Fibroblast of villous mesenchyme (primary cell): ENCODE measurements at places on chromosomes 1 and 21.
A peak's percentile ranks its signal among the peaks of the same experiment; 100 is the strongest.

- no peak for DNase-seq
Observed at GRCh38 chr1:232748910-232749368, 56.3 kb upstream of the MAP10 start.

GRCh38 chr1:24294716-24295371 is 24.3 kb upstream of the GRHL3 start:
- peak; percentile 98 for DNase-seq

GRCh38 chr1:106568201-106568974 is 488.1 kb upstream of the PRMT6 start:
- DNase-seq = no peak

DNA sequence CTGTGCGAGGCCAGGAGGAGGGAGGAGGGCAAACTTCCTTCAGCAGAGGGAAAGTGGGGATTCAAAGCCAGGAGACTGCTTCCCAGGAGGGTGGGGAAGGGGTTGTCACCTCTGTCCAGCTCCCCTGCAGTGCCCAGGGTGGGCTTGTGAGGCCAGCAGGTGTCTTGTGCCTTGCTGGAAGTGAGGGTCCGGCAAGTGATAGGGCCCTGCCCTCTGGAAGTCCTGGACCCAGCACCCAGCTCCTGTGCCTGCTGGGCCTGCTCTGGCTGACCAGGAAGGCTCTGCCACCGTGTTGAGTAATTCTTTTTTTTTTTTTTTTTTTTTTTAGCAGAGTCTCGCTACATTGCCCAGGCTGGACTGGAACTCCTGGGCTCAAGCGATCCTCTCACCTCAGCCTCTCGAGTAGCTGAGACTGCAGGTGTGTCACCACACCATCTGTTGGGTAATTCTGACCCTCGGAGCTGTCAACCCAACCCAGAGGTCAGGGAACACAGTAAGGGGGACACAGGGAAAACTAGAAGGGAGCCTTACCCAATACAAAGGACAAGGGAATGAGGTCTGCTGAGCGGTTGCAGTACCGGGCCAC is 1.0 kb downstream of the BEST4 start:
- DNase-seq = no peak

DNA sequence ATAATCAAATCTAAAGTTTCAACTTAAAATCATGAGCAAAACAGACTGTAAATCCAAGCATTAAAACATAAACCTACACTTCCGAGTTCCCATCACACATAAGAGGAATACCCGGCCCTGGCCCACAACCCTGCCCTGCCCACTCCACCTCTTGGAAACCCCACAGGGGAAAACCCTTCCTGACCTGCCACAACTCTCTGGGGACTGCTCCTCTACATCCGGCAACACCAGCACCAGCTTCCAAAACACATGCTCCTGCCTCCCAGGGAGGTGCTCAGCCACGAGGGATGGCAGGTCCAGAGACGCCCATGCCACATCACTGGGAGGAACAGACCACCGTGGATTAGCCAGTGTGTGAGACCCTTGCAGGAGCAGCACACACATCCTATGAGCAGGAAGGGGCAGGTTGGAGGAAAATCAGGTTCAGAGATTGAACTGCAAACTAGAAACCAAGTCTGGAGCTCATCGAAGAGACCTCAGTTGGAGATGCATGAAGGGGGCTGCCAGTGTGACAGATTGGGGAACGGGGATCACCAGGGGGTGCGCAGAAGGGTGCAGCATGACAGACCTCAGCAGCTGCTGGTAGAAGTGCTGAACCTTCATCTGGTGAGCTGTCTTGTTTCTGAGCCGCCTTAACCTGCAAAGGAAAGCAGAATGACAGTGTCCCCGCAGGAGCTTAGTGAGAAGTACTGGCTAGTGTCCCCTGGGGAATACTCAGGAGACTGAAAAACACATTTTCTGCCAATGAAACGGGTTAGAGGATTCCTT is 25.8 kb upstream of the LSS start:
- no peak for DNase-seq

- DNase-seq = peak; percentile 43
Observed at GRCh38 chr1:164440232-164440631, 118.8 kb upstream of the PBX1 start.

GRCh38 chr1:175734642-175735041 is 8.8 kb downstream of the TNR start:
- DNase-seq = no peak

GRCh38 chr1:189764391-189765320 is 713.0 kb downstream of the BRINP3 start:
- no peak for DNase-seq

DNA sequence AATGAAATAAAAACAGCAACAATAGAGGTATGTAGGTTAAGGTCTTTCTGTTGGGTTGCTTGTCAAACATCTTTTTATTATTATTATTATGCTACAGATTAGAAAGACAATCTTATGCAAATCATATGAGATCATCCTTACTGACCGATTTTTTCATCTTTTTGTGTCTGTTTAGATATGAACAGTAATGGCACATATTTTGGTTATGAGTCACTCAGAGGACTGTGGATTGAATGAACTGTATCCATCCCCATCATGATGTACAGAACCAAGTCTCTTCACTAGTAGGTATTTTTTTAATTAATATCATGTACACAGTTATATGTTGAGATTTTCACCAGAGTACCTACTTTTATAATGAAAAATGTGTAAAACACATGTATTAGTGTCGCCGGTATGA is 159.1 kb downstream of the CHRM3 start:
- DNase-seq = no peak

DNA sequence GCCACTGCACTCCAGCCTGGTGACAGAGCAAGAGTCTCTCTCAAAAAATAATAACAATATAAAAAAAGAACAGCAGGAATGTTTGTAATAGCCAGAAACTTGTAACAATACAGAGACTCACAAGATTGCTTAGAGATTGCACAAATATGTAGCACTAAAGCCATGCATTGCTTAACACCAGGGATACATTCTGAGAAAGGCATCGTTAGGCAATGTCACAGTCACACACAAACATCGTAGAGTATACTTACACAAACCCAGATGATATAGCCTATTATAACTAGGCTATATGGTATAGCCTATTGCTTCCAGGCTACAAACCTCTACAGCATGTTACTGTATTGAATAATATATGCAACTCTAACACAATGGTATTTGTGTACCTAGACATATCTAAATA is 45.3 kb downstream of the GPATCH2 start:
- DNase-seq = peak; percentile 66

DNA sequence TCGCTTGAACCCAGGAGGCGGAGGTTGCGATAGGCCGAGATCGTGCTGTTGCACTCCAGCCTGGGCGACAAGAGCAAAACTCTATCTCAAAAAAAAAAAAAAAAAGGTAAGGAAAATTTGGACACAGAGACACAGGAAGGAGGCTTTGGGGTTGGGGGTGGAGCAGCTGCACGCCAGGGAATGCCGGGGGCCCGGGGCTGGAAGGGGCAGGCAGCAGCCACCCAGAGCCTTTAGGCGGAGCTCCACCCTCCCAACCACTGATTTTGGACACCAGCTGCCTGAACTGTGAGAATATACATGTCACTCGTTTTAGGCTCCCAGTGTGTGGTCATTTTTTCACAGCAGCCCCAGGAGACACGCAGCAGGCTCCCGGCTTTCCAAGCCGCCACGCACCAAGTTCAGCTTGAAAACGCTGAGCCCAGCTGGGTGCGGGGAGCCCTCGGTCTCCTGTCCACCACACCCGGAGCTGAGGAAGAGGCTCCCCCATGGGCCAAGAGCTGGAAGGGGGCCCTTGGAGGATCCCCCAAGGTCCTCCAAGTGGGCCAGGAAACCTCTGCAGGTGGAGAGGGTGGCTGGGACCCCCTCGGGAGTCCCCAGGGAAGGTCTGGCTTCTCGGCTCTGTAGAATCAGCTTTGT is 5.9 kb upstream of the FAAP20 start:
- peak; percentile 48 for DNase-seq

- no peak for DNase-seq
Observed at GRCh38 chr1:116990612-116991151, 10.9 kb upstream of the CD101 start.

DNA sequence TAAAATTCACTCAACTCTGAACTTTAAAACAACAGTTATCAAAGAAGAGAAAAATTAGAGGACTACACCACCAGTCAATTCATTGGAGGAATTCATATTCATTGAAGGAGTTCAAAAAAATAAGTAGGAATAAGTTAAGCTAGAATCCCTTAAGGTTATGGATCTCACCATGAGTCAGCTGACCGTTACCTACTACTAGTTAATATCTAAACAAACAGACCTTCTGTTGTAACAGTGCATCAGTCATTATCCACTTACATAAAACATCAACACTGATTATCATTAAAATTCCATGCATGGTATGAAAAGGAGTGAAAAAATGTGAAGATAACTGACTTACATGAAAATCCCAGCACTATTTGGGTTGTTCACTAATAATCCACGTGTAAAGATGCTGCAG is 44.9 kb downstream of the FOXJ3 start:
- no peak for DNase-seq

DNA sequence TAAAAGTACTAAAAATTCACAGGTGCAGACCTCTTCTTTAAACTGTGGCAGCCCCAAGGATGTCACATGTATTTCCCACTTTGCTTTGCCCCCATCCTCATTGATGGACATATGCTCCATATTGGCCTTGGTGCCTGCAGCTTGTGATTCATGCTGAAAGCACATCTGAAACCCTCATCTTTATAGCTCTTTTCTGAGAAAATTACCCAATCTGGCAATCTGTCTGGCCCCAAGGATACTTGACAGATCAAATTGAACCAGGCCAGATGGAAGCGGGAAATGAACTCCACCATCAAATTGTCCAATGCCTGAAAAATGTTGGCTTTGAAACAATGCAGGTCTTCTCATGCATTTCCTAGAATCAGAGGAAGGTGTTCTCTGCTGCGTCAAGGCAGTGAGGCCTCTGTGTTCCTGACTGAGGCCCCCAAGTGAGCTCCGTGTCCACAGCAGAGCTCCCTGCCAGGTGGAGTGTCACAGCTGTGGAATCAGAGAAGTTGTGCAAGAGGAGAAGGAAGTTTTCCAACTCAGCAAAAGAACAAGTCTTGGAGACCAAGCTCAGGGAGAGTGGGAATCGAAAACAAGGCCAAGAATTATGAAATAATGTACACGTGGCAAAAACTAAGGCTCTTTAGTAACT is 323.7 kb downstream of the PLPP3 start:
- DNase-seq = peak; percentile 83

DNA sequence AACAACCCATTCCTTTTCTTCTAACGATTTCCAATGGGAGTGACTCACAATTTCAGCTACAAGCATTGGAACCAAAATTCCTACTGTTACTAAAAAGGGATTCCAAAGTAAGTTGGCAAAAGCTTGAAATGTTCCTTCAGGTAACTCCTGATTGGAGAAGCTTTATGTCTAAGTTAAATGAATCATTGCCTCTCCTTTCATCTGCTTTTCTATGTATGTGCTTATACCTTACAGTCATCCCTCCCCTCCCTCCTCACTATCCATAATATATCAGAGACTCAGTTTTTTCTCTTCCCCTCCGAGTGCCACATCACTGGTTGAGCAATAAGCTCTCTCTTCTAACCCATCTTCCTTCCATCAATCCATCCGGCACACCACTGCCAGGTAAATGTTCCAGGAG is 86.8 kb downstream of the TIAM1 start:
- DNase-seq = no peak
